ENCODE measurements at places on chromosomes 12 and 14. TPM values are rescaled to one million over a fixed set of nuclear protein-coding genes. Genes with fewer than 3 reads are reported as not detected.

GRCh38 chr12:120012067-120012621 is 23.1 kb downstream of the BICDL1 start:
- peak; percentile 80 for DNase-seq

SLC38A4 gene
- total RNA-seq, result not detected

C12orf60 gene
- total RNA-seq, result 4.6 TPM

GRCh38 chr14:98976271-98976670 is 295.7 kb downstream of the BCL11B start:
- DNase-seq, result no peak

- DNase-seq, result no peak
Observed at GRCh38 chr12:20963762-20964161, 153.3 kb downstream of the SLCO1B3 start.

DNA sequence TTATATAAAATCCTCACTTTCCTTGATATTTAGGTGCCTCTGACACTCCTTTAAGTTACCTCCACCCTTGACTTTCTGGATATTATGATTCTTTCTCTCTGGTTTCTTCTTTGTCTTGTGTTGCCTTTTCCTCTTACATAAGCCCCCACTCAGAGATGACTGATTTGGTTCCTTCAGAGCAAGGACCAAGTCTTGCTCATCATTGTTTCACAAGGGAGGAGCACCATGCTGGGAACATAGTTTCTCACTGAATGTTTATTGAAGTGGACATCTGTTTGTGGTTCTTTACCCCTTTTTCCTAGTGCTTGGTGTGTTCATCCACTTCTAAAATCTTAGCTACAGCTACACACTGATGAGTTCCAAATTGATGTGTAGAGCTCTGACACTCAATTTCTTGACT is 161.3 kb upstream of the PTPRQ start:
- DNase-seq, result no peak

DNA sequence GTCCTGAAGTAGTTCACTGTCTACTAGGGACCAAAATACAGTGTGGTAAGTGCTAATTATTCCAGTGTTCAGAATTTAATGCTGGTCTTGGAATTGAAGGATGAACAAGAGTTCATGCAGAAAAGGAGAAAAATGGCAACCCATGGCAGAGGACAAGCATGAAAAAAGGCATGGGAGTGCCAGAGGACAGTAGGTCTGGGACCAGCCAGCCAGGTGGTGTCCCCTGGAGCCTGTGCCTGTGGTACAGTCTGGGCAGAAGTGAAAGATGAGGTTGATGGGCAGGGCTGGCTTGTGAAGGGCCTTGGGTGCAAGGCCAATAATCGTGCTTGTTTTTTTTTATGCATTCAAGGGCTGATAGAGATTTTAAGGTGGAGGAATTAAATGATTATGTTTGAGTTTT is 21.0 kb downstream of the C12orf75 start:
- DNase-seq, result no peak

- no peak for DNase-seq
Observed at GRCh38 chr14:51836417-51836816, 24.0 kb upstream of the GNG2 start.

GDF3 gene
- not detected for total RNA-seq

E2F7 gene
- 8.1 TPM for total RNA-seq

GRCh38 chr14:34596891-34597290 is 33.1 kb downstream of the SNX6 start:
- DNase-seq, result no peak

SYNDIG1L gene
- not detected for total RNA-seq

DNA sequence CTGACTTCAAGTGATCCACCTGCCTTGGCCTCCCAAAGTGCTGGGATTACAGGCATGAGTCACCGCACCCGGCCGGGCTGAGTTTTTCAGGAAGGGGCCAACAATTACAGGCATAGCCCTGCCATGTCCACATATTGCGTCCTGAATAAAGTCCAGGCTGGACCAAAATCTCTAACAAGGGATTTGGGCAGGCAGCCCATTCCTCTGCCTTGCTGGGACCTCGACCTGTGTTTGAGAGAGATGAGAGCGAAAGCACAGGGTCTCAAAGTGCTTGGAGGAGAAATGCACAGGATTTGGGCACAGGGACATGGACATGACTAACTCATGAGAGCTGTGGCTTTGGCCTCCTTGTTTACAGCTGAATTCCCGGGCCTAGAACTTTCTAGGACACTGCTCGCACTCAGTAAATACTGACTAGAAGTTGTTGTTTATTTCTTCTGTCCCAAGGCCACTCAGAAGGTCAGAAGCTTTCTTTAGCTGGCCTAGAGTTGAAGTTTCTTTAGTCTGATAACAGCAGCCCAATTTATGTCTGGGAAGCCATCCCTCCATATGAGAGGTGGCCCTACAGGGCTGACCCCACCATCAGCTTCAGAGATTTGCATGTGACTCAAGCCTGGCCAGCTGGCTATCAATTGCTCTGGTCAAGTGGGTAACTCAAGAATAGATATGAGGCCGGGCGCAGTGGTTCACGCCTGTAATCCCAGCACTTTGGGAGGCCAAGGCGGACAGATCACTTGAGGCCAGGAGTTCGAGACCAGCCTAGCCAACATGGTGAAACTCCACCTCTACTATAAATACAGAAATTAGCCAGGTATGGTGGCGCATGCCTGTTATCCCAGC is 11.7 kb downstream of the CAMKK2 start:
- DNase-seq, result no peak

GPX2 gene
- not detected for total RNA-seq

OSGEP gene
- total RNA-seq, result 43.3 TPM

DNA sequence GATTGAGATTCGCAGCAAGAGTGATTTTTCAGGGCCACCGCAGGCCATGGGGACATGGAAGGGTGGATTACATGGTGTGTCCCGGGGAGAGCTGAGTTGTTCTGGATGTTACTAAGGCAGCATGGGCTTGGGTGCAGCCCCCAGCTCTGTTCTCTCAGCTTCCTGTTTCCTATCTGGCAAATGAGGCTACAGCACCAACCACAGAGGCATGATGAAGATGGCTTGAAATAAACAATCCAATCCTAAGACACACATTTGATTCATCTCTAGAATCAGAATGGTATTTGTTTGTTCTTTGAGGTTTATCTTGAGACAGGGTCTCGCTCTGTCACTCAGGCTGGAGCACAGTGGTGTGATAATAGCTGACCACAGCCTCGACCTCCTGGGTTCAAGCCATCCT is 21.6 kb downstream of the GLTP start:
- DNase-seq, result no peak

DNA sequence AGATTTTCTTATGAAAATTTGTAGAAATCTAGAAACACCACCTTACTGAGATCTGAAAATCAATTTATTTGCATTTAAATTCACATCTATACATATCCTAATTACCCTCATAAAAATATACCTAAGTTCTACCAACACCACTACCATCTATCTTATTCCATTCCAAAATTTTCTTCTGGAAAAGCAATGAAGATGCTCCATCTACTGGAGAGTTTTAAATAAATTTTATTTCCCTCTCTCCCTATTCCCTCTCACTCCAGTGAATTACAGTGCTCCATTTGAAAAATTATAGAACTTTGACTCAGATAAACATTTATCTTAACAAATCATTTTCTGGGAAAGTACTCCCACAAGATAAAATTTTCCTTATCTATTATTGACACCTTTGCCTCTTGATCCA is 2.3 kb upstream of the C14orf39 start:
- DNase-seq, result no peak

DNA sequence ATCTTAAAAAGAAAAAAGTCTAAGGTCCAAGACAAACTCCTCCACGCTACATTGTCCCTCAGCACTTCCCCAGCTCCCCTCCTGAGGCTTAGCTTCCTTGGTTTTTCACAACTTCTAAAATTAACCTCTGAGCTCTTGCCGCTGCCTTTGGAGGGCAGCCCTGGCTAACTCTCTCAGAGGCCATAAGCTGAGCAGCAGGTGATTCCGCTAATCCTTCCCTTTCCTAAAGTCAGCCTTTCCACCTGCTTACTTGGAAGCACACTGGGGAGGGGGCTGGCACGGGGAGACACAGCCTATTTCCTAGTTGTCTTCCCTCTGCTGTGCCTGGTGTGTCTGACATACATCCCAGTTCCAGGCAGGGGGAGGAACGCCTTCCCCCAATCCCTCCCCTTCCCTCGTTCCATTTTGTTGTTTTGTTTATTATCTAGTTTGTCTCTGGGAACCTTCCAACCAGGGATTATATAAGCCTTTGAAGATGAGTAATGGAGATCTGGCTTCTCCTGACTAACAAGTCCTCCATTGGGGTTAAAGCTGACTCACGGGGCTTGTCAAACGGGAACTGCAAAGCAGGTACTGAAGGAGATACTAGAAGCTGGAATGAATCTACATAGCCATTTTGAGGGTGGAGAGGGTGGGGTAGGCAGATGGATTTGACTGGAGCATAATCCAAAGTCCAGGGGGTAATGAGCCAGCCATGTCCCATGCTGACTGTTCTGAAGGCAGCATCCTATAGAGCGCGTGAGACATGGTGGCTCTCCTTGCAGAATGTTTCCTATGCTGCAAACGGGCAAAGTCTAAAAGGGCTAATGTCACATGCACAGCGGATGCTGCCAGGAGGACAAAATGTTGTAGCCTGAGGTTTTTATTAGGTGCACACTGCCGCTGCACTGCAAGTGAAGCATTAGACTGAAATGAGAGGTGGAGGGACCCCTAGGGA is 230.8 kb downstream of the FOXN3 start:
- no peak for DNase-seq

GRCh38 chr12:3173008-3173553 is 95.9 kb downstream of the TSPAN9 start:
- DNase-seq, result no peak

MGAT2 gene
- total RNA-seq, result 37.2 TPM

CACNA1C gene
- 0.05 TPM for total RNA-seq

GRCh38 chr14:54877015-54877702 is 25.5 kb downstream of the GCH1 start:
- no peak for DNase-seq

GRCh38 chr12:7877420-7877819 is 4.7 kb upstream of the SLC2A14 start:
- DNase-seq, result no peak

GRCh38 chr14:63388766-63389431 is 70.2 kb upstream of the GPHB5 start:
- DNase-seq, result no peak

ACYP1 gene
- 58.6 TPM for total RNA-seq

DNA sequence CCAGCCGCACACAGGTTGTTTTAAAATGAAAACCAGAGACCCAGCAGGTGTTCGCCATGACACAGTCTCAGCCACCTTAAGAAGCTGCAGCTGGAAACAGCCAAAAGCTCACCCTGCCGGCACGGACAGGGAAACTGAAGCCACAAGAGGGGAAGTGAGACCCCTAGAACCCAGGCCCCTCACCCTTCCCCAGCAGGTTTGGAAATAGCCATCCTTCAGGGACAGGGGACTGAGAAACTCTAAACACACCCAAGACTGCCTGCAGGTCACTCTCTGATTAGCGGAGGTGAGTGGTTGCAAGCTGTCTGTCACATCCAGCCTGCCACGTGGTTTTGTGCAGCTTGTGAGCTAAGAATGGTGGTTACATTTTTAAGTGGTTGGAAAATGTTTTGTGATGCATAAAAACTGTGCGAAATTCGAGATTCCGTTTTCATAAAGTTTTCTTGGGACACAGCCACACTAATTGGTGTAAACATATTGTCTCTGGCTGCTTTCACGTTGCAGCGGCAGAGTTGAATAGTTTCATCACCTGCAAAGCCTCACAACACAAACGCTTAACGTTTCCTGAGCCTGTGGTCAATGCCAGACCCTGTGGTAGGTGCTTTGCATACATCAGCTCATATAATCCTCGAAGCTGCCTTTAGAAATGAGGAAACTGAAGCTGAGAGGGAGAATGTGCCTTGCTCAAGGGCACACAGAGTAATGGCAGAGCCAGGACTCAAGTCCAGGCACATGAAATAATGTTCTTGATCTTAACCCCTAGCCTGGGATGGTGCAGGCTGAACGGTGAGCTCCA is 1.7 kb upstream of the SELPLG start:
- DNase-seq, result peak; percentile 55

GRCh38 chr12:89250636-89251035 is 101.7 kb downstream of the DUSP6 start:
- no peak for DNase-seq

GRCh38 chr12:32647275-32647674 is 31.8 kb upstream of the DNM1L start:
- no peak for DNase-seq

DNA sequence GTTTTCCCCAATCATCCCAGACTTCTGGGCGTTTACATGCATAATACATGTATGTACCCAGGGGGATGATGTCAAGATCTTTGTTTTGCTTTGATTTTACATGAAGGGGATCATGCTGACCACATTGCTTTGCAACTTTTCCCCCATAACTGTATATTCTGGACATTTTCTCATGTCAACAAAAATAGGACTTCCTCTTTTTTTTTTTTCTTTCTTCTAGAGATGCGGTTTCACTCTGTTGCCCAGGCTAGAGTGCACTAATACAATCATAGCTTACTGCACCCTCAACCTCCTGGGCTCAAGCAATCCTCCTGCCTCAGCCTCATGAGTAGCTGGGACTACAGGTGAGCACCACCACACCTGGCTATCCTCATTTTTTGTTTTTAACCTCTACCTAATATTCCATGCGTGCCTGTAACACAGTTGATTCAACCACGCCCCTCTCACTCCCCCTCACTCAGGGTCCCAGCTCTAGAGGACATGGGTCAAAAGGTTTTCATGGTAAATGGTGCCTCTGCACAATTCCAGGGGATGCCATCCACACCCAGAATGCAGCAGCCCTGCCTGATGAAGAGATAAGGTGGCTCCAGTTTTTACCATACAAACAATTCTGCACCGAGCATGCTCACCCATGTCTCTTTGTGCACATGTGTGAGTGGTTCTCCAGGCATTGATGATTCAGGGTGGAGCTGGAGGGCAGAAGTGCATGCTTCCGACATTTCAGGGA is 32.0 kb upstream of the CIPC start:
- no peak for DNase-seq

DNA sequence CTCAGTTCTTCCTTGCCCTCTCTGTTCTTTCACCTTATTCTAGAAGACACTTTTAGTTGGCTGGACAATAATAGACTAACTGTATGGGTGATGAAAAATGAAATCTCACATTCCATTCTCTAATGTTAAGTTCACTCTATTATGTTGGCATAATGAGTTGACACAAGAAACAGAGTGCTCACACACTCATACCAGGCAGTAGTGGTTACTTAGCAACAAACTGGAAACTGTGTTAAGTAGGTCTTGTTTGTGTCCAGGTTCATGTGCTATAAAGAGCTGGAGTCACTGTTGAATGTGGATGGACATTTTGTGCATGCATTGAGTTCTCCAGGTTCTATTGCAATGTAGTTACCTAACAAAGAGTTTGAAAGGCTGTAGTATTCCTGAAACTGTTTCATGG is 16.9 kb upstream of the PPP4R4 start:
- no peak for DNase-seq

- no peak for DNase-seq
Observed at GRCh38 chr14:101861464-101861863, 100.0 kb downstream of the PPP2R5C start.

SERPINA3 gene
- total RNA-seq, result not detected

KRT82 gene
- total RNA-seq, result not detected

MCRS1 gene
- 70.5 TPM for total RNA-seq

PROX2 gene
- total RNA-seq, result 0.93 TPM

DNA sequence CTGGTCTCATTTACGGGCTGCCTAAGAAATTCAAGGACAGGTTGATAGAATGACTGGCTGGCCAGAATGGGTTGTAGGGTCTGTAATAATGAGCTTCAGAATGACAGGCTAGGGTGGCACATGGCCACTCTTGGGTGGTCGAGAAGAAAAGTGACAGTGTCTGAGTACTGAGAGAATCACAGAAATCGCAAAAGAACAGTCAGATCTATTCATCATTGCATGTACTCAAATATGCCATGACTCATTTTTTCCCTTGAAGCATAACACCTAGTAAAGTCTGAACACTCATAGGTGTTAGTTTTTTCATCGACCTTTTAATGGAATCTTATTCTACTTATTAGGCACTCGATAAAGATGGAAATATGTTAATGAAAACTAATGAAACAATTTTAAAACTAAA is 37.8 kb upstream of the SEL1L start:
- no peak for DNase-seq

MANSC4 gene
- total RNA-seq, result not detected
